AG04450 (cell line): ENCODE measurements at places on chromosomes 12 and 14.

- no peak for DNase-seq
Measured at GRCh38 chr12:3571724-3572123, 80.7 kb downstream of the PRMT8 start.

DNA sequence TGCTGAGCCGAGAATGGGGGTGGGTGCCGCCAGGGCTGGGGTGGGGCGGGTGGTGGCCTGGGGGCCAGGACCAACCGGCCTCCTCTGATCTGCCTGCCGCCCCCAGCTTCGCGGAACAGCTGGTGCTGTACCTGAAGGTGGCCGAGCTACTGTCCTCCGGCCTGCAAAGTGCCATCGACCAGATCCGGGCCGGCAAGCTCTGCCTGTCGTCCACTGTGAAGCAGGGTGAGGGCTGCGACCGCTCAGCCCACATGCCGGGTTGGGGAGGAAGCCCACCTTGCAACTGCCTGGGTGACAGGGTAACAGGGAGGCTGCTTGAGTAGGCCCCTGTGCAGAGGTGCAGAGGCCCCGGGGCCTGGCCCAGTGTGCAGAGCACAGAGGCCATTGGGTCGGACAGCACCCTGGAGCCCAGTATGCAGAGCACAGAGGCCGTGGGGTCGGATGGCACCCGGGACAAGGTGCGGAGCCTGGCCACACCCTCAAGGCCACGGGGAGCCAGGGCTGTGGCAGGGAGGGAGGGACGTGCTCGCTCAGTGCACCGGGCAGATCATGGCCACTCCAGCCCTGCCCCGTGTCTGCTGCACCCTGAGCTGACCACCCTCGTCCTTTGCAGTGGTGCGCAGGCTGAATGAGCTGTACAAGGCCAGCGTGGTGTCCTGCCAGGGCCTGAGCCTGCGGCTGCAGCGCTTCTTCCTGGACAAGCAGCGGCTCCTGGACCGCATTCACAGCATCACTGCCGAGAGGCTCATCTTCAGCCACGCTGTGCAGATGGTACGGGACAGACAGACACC lies 9.5 kb upstream of the PUS1 start:
- DNase-seq: no peak

DNA sequence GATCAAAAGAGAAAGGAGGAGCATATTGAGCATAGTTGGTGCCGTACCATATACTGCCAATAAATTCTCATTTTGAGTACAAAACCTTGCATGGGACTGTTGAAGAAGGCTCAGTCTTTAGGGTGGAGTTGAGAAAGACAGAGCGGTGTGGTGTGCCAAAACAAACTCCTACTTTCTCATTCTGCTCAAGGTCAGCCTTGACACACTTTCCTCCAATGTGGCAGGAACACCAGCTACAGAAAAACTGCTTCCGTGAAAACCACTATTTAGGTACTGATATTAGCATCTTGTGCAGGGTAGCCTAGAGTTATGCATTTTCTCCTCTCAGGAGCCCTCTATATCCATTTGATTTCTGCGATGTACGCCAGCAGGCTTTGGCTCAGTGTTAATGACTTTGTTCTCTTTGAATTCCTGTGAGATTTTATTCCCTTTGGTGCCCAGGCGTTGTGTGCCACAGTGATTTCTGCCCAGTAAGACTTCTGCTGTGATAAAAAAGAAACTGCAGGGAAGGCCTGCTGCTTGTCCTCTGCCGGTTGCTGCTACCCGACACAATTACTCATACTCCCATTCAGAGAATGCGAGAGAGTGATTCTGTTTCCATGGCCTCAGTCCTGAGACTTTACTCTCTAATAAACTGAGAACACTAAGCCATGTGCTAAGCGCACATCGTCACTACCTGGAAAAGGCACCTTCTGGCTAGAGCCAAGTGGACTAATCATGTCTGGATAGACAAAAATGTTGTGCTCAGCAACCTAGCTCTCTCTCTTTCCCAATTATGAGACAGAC lies 88.3 kb upstream of the MDM1 start:
- no peak for DNase-seq

DNA sequence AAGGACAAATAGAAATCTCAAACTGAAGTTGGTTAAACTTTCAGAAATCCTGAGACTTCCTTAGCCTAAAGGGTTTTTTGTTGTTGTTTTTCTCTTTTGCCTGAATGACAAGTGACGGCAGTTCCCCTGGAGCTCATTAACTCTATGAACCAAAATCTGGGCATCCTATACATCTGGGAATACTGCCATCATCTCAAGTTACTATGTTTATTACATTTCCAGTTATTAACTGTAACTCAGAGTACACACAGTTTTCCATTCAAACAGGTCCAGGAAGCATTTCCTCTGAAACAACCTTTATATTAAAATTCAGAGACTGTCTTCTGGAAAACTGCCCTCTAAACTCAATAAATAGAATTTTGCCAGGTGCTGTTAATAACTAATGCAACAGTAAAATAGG lies 55.6 kb upstream of the CDKL1 start:
- DNase-seq: no peak

- DNase-seq: no peak
Measured at GRCh38 chr12:2195085-2195484, 142.3 kb downstream of the CACNA1C start.

DNA sequence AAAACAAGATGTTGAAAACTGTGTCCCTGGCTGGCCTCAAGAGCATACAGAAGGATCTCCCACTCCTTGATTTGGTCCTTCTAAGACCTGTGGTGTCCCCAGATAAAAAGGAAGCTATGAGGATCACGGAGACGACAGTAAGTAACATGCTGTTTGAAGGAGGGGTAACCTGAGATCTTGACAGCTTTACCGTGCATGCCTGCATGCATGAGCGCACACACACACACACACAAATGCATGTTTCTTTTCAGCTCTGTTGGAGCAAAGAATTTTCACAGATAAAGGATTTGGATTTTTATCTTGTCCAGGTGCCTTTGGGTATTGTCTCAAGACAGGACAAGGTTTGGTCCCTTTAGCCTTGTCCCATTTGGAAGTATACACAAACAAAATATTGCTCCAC lies 411.6 kb upstream of the CCDC196 start:
- no peak for DNase-seq

DNA sequence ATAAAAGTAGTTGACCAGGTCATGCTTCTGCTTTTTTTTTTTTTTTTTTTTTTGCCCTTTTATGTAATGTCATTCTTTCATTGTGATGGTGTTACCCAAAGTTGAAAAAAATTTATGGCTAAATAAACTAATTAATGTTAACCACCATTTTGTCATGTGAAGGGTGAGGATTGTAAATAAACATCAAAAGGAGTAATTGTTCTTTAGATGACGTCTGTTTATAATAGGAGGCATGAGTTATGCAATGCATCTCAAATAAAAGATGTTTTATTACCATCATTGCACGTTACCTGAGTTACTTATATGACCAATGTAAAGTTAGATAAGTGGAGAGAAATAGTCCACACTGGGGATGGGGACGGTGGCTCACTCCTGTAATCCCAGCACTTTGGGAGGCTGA lies 349.9 kb upstream of the PDE3A start:
- no peak for DNase-seq

- DNase-seq: no peak
Measured at GRCh38 chr12:89707703-89708564, 704 bp downstream of the ATP2B1 start.

- peak; percentile 71 for DNase-seq
Measured at GRCh38 chr12:23083267-23083666, 458.3 kb downstream of the ETNK1 start.

GRCh38 chr12:15880721-15881120 lies 1.5 kb upstream of the STRAP start:
- no peak for DNase-seq

DNA sequence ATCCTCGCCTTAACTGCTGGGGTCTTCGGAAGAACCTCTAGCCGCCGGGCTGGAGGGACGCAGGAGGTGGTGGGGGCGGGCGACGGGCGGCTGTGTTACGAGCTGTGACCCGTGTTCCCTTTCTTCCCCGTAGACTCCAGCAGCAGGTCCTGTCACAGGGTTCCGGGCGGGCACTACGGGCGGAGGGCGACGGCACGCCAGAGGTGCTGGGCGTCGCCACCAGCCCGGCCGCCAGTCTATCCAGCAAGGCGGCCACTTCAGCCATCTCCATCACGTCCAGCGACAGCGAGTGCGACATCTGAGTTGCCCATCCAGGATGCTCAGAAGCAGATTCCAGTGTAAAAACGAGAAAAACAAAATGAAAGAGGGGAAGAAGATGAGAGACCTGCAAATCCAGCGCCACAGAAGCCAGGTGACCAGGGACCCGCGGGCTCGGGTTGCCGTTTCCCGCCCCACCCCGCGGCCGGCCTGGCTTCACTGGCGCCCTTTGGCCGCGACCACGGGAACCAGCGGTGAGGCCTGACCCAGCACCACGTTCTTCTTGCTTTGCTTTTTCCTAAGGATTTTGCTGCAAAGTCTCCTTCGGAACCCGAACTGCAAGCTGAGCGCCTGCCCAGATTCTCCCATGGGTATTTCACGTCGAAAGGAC lies 2.1 kb downstream of the SIX6 start:
- DNase-seq: no peak

GRCh38 chr14:20489093-20489994 lies 16.0 kb upstream of the RNASE10 start:
- no peak for DNase-seq

- peak; percentile 43 for DNase-seq
Measured at GRCh38 chr12:53659011-53659551, 16.8 kb downstream of the ATP5MC2 start.

GRCh38 chr14:89958966-89959365 lies 3.2 kb downstream of the TDP1 start:
- DNase-seq: no peak

DNA sequence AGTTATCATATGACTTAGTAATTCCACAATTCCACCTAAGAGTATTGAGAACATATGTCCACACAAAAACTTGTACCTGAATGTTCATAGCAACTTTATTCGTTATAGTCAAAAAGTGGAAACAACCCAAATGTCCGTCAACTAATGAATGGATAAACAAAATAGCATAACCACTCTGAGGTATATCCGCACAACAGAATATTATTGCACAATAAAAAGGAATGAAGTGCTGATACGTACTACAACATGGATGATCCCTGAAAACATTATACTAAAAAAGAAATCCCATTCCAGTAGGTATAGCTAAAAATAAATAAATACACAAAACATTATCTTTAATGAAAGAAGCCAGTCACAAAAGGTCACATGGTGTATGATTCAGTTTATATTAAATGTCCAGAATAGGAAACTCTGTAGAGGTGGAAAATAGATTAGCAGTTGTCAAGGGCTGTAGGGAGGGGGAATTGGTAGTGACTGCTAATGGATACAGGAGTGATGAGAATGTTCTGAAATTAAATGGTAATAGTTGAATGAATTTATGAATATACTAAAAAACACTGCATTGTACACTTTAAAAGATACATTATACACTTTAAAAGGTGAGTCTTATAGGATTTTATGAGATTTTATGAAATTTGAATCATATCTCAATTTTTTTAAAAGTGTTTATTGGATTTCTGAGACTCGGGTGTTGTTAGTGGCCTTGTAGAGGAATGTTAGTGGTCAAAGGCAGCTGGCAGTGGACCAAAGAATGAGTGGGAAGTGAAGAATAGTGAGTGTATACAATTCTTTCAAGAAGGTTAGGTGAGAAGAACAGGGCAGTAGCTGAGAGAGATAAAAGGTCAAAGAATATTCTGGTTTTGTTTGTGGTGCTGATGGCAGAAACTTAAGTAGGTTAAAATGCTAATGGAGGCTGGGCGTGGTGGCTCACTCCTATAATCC lies 36.3 kb upstream of the BAZ1A start:
- DNase-seq: no peak

- DNase-seq: no peak
Measured at GRCh38 chr12:11780521-11781101, 131.1 kb downstream of the ETV6 start.

GRCh38 chr12:1330477-1330827 lies 263.9 kb downstream of the FBXL14 start:
- no peak for DNase-seq
